ENCODE measurements at places on chromosomes 2 and 18. TPM values are rescaled to one million over a fixed set of nuclear protein-coding genes. Genes with fewer than 3 reads are reported as not detected.

UGT1A3 gene
- not detected for total RNA-seq

RUFY4 gene
- 0.78 TPM for total RNA-seq

RASGRP3 gene
- total RNA-seq: 11.1 TPM

- no peak for DNase-seq
These were observed 34.5 kb downstream of the CMPK2 start for GRCh38 chr2:6831229-6831628.

GRCh38 chr2:104861351-104862057 is 7.6 kb downstream of the POU3F3 start:
- no peak for DNase-seq

GRCh38 chr2:8159966-8160603 is 521.8 kb upstream of the ID2 start:
- DNase-seq: no peak

DNA sequence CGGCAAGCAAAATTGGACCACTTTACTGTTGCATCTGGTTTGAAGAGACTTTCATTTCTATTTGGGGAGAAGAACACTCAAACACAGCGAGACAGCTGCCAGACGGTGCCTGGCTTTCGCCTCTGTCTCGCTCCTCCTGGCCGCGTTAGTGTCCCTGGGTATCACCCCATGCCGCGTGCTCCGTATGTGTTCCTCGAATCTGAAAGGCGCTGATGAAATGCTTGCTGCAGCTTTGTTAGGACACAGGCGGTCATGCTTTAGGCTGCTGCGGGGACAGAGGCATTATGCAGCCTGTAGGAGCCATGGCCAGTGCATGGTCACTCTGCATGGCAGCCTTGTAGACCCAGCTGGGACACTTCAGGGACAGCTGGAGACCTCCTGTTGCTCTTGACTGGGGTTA is 53.9 kb downstream of the LDLRAD4 start:
- DNase-seq: no peak

- no peak for DNase-seq
These were observed 54.6 kb downstream of the ITGB6 start for GRCh38 chr2:160145471-160145870.

DNA sequence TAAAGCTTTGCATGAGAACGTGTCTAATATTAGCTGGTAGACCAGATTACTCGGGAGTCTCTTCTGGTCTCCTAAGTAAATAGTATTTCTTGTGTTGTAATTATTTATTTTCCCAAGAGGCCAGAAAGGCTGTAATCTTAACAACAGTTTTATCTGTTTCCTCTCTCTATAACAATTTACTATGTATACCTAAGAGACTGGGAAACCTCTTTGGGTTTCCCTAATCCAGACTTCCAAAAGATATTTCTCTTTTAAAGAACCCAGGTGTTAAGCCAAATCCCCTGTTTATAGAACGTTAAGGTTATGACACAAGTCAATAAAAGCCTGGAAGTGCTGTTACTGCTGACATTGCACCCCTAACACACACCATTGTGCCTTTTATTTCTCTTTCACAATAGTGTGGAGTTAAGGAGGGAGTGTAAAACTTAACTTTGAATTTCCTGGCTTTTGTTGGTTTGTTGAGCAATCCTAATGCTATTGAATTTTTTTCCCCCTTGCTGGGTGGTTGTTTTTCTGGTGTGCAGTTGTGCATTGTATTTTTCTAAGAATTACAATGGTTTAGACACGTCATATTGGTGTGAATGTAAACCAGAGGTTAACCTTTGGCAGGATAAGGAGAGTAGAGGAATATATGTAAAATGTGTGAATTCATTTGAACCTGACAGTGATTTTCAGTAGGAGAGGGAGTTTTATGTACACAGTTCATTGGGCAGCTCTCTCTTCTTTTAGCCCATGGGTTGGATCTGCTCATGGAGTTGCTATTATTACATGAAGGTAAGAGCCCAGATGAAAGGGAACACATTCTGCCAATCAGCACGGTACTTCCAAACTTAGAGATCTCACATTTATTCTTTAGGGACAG is 192.8 kb downstream of the MTX2 start:
- DNase-seq: no peak

DNA sequence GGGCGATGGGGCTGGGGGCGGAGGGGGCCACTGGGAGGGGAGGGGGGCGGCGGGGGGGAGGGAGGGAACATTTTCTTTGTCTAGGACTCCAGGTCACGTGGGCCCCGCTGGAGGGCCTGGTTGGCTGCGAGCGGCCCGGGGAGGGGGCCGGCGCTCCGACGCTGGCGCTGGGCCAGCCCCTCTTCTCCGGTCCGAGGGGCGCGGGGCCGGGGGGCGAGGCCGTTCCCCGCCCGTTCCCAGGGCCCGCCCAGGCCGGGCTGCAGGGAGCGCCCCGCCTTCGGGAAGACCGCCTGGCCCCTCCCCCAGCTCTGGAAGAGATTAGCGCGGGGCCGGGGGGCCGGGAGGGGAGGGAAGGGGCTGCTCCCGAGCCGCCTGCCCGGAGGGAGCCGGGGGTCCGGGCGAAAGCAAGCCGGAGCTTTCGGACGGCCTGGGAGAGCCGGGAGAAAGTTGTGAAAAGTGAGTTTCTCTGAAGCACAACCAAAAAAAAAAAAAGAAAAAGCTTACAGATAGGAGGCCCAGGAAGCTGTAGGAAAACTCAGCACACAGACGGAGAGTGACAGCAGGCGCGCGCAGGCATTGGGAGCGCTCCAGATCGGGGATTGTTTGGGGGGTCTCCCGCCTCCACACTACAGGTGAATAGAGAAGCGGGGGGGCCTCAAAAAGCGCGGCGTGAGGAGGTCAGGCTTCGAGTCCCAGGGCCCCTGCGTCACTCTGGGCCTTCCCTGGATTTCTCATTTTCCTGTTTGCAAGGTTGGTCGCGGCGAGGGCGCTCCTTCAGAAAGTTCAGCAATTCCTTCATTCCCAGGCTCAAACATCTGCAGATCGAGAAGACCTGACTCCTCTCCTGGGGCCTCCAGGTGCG is 84.1 kb upstream of the POMC start:
- no peak for DNase-seq

GRCh38 chr2:62525549-62526269 is 19.7 kb upstream of the TMEM17 start:
- DNase-seq: no peak

GRCh38 chr18:63181706-63182309 is 137.8 kb downstream of the BCL2 start:
- DNase-seq: no peak

DNA sequence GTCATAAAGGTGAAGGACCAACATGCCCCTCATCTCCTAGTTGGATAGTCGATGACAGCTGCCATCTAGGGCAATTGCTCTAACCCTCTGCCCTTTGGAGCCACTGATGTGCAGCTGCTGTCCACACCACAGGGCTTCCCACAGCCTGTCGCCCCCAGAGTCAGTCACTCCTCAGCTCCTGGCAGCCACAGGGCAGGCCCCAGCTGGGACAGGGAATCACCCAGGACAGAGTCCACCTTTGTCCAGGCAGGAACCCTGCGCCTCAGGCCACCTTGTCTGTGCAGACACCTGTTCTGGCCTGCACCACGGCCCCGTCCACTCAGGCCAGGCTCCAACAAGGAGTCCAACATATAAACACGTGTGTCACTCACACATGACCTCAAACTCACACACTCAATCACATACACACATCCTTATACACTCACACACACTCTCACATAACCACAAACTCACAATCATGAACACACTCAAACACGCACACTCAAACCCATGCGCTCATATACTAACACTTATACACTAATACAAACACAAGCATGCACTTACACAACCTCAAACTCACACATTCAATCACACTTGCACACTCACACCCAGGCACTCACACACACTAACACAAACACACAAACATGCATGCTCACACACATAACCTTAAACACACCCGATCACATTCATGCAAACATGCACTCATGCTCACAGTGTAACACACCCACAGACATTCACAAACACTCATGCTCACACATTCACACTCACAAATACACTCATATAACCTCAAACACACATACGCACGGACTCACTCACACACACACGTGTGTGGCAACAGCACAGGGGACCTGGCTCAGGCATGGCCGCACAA is 29.7 kb downstream of the HDAC4 start:
- no peak for DNase-seq

DNA sequence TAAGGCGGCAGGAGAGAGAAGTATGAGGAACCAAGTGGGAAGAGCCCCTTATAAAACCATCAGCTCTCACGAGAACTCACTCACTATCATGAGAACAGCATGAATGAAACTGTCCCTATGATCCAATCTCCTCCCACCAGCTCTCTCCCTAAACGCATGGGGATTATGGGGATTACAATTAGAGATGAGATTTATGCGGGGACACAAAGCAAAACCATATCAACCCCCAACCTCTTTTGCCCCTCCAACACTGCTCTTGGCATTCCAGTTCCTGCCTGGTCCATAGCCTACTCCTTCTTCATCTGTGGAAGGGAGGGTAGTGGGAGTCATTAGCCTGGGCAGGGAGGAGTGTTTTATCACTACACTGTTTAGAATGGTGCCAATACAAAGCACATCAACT is 1.4 kb upstream of the EHD3 start:
- DNase-seq: no peak

DNA sequence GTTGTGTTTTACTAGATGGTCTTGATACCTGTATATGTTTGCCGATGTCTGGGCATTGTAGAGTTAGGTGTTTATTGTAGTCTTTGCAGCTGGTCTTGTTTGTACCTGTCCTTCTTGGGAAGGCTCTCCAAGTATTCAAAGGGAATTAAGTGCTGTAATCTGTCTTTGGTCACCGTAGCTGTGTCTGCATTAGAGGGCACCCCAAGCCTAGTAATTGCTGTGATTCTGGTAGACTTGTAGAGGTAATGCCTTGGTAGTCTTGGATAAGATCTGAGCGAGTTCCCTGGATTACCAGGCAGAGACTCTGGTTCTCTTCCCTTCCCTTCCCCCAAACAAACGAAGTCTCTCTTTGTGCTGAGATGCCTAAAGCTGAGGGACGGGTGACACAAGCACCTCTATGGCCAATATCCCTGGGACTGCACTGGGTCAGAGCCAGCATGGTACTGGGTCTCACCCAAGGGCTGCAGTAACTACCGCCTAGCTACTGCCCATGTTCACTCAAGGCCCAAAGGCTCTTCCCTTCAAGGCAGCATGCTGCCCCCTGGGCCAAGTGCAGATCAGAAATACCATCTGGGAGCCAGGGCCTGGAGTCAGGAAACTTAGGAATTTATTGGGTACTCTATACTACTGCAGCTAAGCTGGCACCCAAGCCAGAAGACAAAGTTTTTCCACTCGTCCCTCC is 27.1 kb downstream of the STPG4 start:
- no peak for DNase-seq

GRCh38 chr2:225462945-225463344 is 63.4 kb downstream of the NYAP2 start:
- no peak for DNase-seq
